Glutamatergic neuron (in vitro differentiated cells): ENCODE measurements at places on chromosomes 5 and 9. TPM values are rescaled to one million over a fixed set of nuclear protein-coding genes. Genes with fewer than 3 reads are reported as not detected.

DNA sequence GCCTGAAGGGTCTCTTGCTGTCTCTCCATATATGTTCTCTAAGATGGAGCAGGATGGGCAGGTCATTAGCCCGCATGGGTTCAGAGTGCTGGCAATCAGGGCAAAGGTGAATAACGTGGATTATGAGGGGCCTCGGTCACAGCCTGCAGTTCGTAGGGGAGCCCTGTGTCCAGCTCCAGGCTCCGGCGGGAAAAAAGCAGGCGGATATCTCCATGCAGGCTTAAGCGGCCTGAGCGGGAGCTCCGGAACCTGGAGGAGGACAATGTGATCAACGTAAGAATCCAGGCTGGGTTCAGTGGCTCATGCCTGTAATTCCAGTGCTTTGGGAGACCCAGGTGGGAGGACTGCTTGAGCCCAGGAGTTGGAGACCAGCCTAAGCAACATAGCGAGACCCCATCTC lies 2.2 kb upstream of the STOML2 start:
- peaks cover 8% of the 10 kb centered on the region for H3K27me3 ChIP-seq
- H3K4me1 ChIP-seq, result peaks cover 25% of the 10 kb centered on the region
- no peaks in the 10 kb centered on the region for H3K36me3 ChIP-seq
- H3K4me3 ChIP-seq, result peak overlapping the region; percentile 7
- H3K27ac ChIP-seq, result peak overlapping the region; percentile 22

- H3K4me1 ChIP-seq, result peaks cover 56% of the 10 kb centered on the region
- H3K36me3 ChIP-seq, result no peaks in the 10 kb centered on the region
- H3K27me3 ChIP-seq, result peaks cover 9% of the 10 kb centered on the region
These were observed 141.9 kb upstream of the EFNA5 start for GRCh38 chr5:107812570-107813141.

DNA sequence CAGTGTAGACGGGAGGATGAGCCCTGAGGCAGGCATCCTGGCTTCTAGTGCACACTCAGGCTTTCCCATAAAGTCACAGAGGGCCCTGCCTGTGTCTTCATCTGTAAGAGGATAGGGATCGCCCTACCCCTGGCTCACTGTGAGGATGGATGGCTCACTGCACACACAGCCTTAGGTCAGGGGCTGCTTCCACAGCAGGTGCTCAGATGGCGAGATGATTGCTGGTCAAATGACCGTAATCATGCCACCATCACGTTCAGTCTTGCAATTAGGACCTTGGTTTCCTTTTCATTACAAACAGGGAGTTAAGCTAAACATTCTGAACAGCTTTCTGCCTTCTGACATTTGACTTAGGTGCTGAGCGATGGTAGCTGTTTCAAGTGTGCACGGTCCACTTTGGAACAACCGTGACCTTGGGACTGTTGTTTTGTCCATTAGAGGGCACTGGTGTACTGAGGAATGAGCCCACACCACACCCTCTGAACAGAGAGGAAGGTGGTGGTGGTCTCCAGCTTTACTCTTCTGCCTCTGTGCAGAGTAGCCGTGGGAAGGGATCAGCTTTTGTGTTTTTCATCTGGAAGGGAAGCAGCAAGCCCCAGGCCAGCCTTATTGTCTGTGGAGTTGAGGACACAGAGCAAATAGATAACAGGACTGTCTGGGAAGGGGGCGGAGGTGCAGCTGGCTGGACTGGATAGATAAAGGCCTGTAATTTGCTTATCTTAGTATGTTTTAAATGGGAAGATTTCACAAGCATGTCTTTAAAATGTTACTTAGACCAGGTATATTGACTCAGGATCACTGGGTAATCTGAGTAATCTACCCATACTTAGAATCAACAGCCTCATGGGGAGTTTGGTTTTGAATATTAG lies 183.1 kb downstream of the TRIO start:
- peaks cover 9% of the 10 kb centered on the region for H3K27me3 ChIP-seq
- peaks cover 11% of the 10 kb centered on the region for H3K4me1 ChIP-seq
- H3K4me3 ChIP-seq, result no peak overlapping the region
- no peak overlapping the region for H3K27ac ChIP-seq
- peaks cover 9% of the 10 kb centered on the region for H3K36me3 ChIP-seq

The OR1Q1 gene
- total RNA-seq, result not detected

DNA sequence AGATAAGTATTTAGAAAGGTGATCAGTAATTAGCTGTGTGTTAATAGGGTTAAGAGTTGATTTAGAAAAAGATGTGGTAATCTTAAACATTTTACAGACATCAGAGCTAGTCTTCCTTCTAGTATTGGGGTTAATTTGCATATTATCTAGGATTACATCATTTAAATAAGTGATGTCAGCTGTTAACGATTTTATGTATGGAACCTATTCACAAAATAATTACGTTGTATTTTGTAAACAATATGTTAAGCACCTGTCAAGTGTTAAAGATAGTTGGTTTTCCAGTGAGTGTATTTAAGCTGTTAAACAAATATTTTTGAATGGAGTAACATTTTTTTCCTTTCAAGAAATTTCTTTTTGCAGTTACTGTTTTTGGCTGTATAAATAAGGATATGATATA lies 2.2 kb downstream of the DCP2 start:
- peaks cover 40% of the 10 kb centered on the region for H3K4me1 ChIP-seq
- peaks cover 20% of the 10 kb centered on the region for H3K27me3 ChIP-seq
- H3K4me3 ChIP-seq, result peak overlapping the region; percentile 99

DNA sequence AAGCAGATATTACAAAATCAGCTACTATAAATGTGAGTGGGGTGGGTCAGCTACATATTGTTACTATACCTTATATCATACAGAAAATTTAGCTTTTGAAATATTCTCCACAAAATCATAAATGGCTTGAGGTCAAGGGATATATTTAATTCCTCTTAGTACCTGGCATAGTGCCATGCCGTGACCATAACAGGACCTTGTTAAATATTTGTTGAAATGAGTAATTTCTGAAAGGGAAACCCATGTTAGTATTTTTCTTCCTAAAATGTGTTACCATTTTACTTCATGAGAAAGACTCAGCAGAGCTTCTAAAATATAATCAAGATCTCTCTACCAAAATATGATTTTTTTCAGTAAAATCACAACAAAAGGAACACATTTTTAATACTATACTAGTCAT lies 14.8 kb downstream of the ATP10B start:
- H3K36me3 ChIP-seq, result no peaks in the 10 kb centered on the region
- H3K27me3 ChIP-seq, result no peaks in the 10 kb centered on the region
- no peak overlapping the region for H3K4me3 ChIP-seq

DNA sequence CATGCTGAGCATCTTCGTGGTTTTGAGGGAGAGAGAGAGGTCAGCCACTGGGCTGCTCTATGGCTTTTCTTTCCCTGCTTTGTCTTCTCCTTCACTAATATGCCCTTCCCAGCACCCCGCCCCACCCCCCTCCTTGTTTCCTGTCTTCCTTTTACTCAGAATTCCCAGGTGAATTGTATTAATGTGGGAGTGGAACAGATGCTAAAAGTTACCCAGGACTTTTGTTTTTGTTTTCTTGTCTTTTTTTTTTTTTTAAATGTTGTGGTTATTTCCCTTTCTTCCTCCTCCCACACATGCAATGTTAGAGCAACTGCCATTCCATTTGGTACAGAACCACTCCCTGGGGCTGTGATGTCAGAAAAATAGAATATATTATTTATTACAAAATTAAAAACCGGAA lies 442.7 kb upstream of the CD180 start:
- peaks cover 8% of the 10 kb centered on the region for H3K36me3 ChIP-seq
- peaks cover 2% of the 10 kb centered on the region for H3K27me3 ChIP-seq
- H3K4me3 ChIP-seq, result peak overlapping the region; percentile 13
- peaks cover 18% of the 10 kb centered on the region for H3K4me1 ChIP-seq
- peak overlapping the region; percentile 95 for H3K27ac ChIP-seq

The FCN2 gene
- not detected for total RNA-seq

- H3K4me3 ChIP-seq, result no peak overlapping the region
- peaks cover 2% of the 10 kb centered on the region for H3K27me3 ChIP-seq
- no peaks in the 10 kb centered on the region for H3K36me3 ChIP-seq
- peaks cover 16% of the 10 kb centered on the region for H3K4me1 ChIP-seq
- peak; percentile 32 for DNase-seq
These were observed 98.4 kb downstream of the MAPKAP1 start for GRCh38 chr9:125608489-125609224.

DNA sequence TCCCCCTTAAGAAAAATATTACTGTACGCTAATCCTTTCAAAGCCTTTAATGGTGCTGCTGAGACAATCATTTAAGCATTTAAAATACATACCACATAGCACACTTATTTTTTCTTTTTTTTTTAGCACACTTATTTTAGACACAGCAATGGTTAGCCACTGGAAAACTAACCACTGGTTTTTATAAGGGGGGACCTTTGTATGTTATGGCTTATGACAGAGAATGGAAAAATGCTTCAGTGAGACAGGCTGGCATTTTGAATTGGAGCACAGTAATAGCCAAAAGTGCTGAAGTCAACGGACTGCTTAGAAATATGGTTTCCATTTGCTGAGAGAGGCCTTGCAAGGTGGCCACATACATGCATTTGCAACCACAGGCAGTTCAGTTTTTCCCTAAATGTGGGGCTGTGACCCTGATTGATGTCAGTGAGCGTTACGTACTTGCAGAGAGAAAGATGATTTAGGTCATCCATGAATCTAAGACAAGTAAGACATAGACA lies 28.5 kb downstream of the AOPEP start:
- peaks cover 11% of the 10 kb centered on the region for H3K36me3 ChIP-seq
- no peak for DNase-seq
- H3K4me1 ChIP-seq, result no peaks in the 10 kb centered on the region

DNA sequence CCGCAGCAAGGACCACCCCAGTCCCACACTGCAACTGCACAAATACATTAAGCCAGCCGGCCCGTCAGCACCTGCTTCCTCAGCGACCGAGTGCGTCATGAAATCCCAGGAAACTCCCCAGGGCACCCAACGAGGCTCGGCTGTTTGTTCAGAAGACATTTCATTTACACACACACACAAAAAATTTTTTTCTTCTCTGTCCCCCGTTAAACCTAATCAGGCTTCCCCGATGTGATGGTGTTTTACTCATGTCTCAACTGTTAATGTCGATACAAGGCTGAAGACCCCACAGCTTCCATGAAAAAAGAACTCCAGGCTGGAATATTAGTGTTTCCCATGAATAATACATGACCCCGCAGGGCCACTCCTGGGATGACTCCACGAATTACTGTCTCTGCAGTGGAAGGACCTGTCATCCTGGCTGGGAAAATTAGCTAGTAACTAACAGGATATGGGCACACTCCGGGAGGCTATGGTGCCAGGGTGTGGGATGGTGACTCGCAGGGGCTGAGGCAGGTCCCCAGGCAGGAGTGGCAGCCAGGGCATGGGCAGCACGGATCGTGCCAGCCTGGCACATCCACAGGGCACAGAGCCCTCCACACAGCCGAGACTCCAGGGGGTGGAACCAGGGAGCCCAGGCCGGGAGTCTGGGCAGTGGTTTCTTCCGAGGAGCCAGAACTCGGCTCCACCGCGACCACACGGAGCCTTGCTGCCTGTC lies 102.4 kb downstream of the VAV2 start:
- H3K27ac ChIP-seq, result peak overlapping the region; percentile 95
- H3K27me3 ChIP-seq, result peaks cover 30% of the 10 kb centered on the region
- H3K4me1 ChIP-seq, result peaks cover 63% of the 10 kb centered on the region

The DAB2IP gene
- total RNA-seq, result 32.9 TPM

DNA sequence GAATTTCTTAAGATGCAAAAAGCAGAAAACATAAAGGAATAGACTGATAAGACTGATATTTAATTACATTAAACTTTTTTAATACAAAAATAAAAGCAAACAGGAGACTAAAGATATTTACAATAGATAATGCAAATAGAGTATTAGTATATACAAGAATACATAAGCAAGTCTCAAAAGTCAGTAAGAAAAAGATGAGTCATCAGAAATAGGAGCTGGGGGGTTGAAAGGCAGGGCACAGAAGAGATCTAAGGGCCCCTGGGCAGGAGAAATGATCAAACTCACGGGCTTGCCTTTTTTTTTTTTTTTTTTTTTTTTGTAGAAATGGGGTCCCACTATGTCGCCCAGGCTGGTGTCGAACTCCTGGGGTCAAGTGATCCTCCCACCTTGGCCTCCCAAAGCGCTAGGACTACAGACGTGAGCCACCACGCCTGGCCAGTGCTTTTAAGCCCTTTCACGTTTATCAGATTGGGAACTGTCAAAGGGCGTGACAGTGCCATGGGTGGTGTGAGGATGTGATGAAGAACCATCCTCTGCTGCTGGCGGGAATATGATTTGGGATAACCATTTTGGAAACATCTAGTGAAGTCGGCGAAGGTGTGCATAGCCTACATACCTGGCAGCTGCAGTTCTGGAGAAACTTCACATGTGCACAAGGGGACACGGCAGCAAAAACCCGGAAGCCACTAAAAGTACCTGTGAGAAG lies 126.1 kb downstream of the CACNA1B start:
- no peak overlapping the region for H3K4me3 ChIP-seq
- no peak for DNase-seq
- H3K27ac ChIP-seq, result no peak overlapping the region
- peaks cover 10% of the 10 kb centered on the region for H3K4me1 ChIP-seq
- H3K27me3 ChIP-seq, result peaks cover 15% of the 10 kb centered on the region
- peaks cover 22% of the 10 kb centered on the region for H3K36me3 ChIP-seq

DNA sequence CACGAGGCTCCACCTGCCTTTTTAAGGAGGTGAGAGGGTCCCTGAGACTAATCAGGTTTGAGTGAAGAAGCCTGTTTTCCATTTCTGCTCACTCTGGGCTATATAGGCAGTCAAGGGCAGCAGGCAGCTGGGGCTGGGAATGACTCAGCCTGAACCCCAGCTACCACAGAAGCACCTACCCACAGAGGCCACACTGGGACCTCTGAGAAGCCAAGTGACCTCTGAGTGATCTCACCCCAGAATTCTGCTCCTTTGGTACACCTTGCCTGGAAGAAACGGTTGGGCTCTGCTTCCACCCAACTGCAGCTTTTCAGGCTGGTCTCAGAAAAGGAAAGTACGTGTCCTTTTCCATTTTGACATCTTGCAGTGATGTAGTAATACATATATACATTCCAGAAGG lies 6.8 kb downstream of the FAM219A start:
- DNase-seq, result no peak
- H3K4me3 ChIP-seq, result peak overlapping the region; percentile 59
- H3K36me3 ChIP-seq, result peaks cover 9% of the 10 kb centered on the region
- peaks cover 7% of the 10 kb centered on the region for H3K27me3 ChIP-seq
- H3K4me1 ChIP-seq, result peaks cover 47% of the 10 kb centered on the region
- H3K27ac ChIP-seq, result peak overlapping the region; percentile 31

DNA sequence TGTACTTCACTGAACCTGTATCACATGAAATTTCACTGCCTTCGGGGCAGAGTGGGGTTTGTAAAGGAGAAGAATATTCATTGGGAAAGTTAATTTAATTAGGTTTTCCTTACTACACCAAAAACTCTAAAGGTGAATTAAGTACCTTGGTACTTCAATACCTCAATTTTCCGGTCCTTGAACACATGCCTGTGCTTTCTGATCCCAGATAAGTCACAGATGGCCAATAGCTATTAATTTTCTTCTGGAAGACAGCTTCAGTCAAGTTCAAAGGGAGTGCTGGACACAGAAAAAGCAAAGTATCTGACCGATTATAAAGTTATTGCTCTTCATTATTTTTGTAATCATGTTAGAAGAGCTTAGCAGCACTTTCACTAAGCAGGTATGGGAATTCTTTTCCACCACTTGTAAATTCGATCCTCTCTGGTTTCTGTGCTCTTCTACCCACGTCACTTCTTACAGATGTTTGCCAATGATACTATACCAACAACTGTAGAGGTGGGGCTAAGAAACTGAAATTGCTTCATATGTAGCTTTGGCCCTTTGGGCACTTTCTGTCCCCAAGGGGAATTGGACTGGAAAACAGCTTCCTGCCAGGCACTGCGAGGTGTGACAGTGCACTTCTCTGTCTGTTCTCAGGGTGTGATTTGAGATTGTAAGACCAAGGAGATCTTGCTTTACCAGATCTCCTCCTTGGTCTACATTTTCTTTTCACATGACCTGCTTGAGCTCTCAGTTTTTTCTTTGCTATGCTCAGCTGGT lies 164.0 kb downstream of the CCDC192 start:
- no peaks in the 10 kb centered on the region for H3K4me1 ChIP-seq
- no peak overlapping the region for H3K4me3 ChIP-seq
- no peaks in the 10 kb centered on the region for H3K27me3 ChIP-seq
- H3K36me3 ChIP-seq, result no peaks in the 10 kb centered on the region
- DNase-seq, result no peak
